Stimulated activated CD4-positive, alpha-beta T cell treated with anti-CD3 and anti-CD28 coated beads, Interleukin-4, amount 100 ng/mL, for 1 hour (primary cell): ENCODE measurements at places on chromosomes 1 and 21.

DNA sequence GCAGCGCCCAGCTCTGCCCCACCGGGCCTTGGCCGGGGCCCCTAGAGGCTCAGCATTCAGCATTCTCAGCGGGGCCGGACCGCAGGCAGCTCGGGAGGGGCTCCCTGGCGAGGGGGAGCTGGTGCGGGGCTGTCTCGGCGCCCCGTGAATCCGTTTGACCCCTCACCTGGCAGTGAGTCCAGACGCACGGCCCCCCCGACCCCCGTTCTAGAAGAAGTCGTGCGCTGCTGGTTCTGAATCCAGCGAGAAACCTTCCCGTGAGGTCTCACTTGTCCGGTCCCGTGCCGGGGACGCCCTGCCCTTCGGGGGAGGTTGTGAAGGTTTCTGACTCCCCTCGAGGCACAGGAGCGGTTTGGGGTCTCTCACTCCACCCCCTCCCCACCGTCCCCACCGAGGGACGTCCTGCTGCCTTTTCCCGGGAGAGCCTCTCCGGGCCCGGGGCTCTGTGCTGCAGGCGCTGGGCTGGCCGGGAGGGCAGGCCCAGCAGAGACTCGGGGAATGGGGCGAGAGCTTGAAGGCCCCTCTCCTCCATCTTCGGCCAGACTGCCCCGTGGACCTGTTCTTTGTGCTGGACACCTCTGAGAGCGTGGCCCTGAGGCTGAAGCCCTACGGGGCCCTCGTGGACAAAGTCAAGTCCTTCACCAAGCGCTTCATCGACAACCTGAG is 655 bp downstream of the COL6A1 start:
- DNase-seq, result no peak

- DNase-seq, result no peak
Observed at GRCh38 chr21:34606621-34607020, 8.3 kb downstream of the RCAN1 start.

- DNase-seq, result no peak
Observed at GRCh38 chr1:185396126-185396525, 79.1 kb upstream of the IVNS1ABP start.

- DNase-seq, result no peak
Observed at GRCh38 chr1:41396084-41396483, 34.9 kb downstream of the FOXO6 start.

- DNase-seq, result no peak
Observed at GRCh38 chr1:245195398-245195797, 40.6 kb downstream of the KIF26B start.

DNA sequence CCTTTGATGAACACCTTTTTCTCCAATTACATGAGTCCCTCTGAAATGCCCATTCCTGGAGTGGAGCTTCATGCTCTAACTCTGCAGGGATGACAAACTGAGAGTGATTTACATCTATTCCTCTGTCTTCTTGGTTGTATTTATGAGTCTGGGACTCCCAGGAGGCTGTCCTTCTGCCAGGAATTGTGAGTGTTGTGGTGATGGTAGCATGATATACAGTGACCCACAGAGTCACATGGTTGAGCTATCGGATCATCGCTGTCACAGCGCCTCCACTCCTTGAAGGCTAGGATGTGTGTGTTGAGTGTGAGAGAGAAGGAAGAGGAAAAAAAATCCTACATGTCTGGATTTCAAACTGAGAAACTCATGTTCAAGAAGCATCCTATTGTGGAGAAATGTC is 163.4 kb upstream of the CACNA1E start:
- no peak for DNase-seq

GRCh38 chr1:54488779-54489626 is 59.0 kb upstream of the ACOT11 start:
- DNase-seq, result peak; percentile 72

DNA sequence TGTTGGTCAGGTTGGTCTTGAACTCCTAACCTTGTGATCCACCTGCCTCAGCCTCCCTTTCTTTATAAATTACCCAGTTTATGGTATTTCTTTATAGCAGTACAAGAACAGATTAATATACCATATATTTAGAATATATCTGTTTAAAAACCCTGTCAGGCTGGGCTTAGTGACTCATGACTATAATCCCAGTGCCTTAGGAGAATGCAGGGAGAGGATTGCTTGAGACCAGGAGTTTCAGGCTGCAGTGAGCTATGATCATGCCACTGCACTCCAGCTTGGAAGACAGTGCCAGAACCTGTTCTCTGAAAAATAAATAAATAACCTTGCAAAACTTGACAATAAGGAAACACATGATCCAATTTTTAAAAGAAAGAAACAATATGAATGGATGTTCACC is 43.9 kb downstream of the ZNF684 start:
- DNase-seq, result no peak

GRCh38 chr1:200275415-200275814 is 134.4 kb downstream of the ZNF281 start:
- DNase-seq, result no peak

DNA sequence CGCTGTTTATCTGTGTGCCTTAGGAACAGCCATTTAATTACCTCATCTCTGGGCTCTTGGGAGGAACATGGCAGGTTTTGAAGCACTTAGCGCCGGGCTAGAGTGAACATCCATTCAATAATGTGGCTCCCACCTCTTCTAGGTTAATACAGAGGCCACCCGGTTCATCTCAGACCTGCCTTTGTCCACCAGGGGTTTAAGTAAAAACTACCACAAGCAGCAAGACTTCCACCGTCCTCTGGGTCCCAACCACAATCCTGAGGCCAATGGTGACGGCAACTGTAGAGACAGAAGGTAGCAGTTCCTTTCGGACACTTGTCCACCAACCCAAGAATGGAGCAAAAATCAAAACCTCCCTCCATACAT is 924 bp upstream of the DDOST start:
- no peak for DNase-seq

- DNase-seq, result no peak
Observed at GRCh38 chr1:52348704-52349300, 17.2 kb downstream of the CC2D1B start.

- no peak for DNase-seq
Observed at GRCh38 chr1:15731735-15732685, 4.0 kb upstream of the SLC25A34 start.

- DNase-seq, result no peak
Observed at GRCh38 chr1:227789084-227790033, 26.1 kb upstream of the PRSS38 start.

DNA sequence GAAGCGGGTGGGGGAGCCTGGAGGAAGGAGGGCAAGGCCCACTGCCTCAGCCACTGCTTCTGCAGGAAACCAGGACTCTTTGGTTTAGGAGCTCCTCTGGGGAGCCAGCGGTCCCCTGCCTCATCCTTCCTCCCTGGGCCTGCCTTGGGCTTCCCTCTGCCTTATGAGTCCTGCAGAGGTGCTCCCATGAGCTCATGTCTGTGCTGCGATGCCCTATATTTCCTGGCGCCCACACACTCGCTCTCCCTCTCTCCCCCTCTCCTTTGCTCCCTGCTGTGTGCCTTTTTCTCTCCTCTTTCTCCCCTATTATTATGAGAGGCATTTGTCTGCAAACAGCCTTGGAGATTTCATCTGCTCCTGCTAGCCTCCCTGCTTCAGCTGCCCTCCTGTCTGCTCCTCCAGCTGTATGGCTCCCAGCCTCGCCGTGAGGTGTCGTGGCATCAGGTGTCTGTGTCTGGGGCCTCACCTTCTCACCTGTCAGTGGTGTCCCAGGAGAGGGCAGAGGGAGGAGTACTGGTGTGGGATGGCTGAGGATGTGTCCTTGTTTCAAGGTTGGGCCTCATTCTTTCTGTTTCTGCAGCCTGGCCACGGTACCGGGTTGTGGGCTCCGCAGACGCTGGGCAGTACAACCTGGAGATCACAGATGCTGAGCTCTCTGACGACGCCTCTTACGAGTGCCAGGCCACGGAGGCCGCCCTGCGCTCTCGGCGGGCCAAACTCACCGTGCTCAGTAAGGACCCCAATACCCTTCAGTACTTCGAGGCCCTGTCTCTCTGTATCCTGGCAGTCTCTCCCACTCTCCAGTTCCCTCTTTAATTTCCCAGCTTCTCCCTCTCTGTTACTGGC is 84.2 kb downstream of the KIRREL1 start:
- DNase-seq, result no peak

GRCh38 chr1:224629965-224630364 is 13.8 kb downstream of the CNIH3 start:
- DNase-seq, result no peak

GRCh38 chr1:211633524-211633846 is 41.9 kb downstream of the NEK2 start:
- DNase-seq, result no peak

DNA sequence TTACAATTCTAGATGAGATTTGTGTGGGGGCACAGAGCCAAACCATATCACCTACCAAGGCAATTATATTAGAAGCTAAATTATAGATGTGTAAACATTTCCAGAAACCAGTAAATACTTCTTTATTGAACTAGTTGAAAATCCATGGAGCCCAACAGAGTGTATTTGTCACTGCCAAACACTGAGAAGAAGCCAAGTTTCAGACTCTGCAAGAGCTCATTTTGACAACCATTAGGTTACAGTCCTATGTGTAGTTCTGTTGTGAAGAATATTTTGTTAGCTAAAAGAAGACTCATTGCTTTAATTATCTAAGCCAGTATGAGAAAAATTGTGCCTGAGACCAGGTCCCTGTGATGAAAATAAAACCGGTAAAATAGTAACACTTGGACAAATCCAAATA is 358.9 kb upstream of the SGIP1 start:
- DNase-seq, result no peak
